Stimulated activated CD8-positive, alpha-beta memory T cell treated with anti-CD3 and anti-CD28 coated beads, Interleukin-4, amount 100 ng/mL, for 1 hour (primary cell): ENCODE measurements at places on chromosomes 5 and 9.

DNA sequence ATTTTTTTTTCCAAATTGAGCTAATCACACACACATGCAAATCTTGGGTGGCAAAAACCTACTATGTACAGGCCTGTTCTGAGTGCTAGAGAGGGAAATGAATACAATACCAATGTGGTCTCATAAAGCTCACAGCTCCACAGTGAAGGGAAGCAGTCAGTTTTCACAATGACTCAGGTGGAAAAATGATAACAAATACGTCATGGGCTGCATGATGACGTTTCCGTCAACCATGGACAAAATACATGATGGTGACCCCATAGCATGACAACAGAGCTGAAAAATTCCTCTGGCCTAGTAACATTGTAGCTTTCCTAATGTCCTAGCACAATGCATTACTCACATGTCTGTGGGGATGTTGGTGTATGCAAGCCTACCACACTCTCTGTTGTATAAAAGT is 252.5 kb downstream of the TRIM32 start:
- DNase-seq = no peak

- DNase-seq = no peak
Measured at GRCh38 chr5:91016954-91017700, 366.0 kb downstream of the ARRDC3 start.

DNA sequence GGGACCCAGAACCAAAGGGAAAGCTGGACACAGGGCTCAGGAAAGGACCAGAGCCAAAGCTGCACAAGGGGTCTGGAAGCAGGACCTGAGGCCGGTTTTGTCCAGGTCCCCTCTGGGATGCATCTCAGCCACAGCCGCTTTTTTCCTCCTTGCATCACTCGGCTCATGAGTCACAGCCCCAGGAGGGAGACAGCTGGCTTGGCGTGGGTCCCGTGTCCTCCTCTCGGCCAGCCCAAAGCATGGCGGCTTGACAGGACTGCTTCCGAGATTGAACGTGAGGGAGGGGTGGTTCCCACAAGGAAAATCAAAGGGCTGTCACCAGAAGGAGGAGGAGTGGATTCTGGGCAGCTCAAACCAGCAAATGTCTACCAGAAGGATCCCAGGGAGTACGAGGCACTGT is 56.7 kb upstream of the CPLX2 start:
- no peak for DNase-seq

DNA sequence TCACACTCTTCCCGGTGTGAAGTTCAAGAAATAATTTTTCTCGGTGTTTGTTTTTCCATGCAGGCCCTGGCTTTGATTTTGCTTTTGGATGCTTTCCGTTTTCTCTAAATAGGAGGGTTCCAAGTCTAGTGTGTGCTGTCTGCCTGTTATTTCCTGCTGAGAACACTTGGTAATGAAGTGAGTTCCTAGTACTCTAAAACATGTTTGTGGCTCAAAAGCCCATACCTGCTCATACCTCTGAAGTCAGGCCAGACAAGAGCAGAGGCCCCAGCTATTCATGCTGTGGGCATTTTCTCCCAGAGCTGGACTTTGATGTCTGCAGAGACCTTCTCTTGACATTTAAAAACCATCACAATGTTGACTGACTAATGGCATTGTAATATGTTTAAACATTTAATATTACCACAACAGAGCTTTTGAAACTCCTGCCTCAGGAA is 211.2 kb downstream of the GOLPH3 start:
- DNase-seq = no peak

DNA sequence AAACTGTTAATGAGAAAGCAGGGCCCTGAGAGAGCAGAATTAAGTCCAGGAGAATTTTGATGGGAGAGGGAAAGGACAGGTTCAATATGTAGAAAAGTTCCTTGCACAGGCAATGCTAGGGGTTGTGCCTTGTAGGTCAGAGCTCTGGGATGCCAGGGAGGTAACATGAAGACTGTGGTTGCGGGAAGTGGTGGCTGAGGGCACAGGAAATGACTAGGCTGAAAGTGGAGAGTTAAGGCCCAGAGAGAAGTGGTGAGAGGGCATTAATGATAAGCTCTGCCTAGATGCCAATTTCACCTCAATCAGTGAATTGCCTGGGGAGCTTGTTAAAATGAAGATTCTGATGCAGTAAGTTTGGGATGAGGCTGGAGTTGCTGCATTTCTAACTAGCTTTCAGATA is 31.5 kb upstream of the PPP3R2 start:
- DNase-seq = no peak

GRCh38 chr9:90114641-90115425 is 510.0 kb downstream of the GADD45G start:
- DNase-seq = no peak

GRCh38 chr9:7245976-7246580 is 488.3 kb downstream of the KDM4C start:
- DNase-seq = no peak

GRCh38 chr5:56638061-56638621 is 177.2 kb upstream of the MAP3K1 start:
- DNase-seq = no peak

- DNase-seq = no peak
Measured at GRCh38 chr5:98110791-98111190, 662.7 kb upstream of the RGMB start.

DNA sequence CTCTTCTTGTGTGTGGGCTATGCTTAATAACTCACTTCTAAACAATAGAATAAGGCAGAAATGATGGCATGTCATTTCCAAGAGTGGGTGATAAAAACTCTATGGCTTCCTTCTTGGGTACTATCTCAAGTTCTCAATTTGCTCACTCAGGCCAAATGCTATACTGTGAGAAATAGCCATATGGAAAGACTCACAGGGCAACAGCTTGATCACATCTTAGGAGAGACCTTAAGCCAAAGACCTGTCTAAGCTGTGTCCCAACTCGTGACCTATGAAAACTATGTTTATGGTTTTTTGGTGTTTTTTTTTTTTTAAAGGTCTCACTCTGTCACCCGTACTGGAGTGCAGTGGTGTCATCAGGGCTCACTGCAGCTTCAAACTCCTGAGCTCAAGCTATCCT is 2.1 kb upstream of the UIMC1 start:
- DNase-seq = no peak

GRCh38 chr5:77171141-77171910 is 39.2 kb upstream of the PDE8B start:
- DNase-seq = no peak

GRCh38 chr5:57989378-57989777 is 470.5 kb downstream of the PLK2 start:
- no peak for DNase-seq

DNA sequence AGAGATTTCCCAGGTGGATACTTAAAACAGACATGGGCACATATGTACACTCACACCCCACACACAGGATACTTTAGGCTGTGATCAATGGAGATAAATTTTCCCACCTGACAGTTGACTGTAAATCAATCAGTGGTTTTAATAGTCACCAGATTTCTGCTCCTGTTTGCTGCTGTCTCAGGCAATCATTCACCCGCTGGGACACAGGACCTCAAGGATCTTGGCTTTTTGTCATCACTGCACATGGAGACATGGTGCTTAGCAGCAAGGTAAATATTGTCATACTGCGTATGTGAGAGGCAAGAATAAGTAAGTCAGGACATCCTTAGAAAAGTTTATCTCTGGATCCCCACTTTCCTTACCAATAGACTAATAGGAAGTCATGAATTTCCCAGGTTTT is 60.8 kb upstream of the KLF9 start:
- no peak for DNase-seq

- no peak for DNase-seq
Measured at GRCh38 chr9:68653141-68653595, 51.9 kb upstream of the PIP5K1B start.

GRCh38 chr9:88753691-88754367 is 218.9 kb downstream of the NXNL2 start:
- no peak for DNase-seq

- DNase-seq = no peak
Measured at GRCh38 chr9:132744881-132745755, 74.9 kb downstream of the GTF3C4 start.

DNA sequence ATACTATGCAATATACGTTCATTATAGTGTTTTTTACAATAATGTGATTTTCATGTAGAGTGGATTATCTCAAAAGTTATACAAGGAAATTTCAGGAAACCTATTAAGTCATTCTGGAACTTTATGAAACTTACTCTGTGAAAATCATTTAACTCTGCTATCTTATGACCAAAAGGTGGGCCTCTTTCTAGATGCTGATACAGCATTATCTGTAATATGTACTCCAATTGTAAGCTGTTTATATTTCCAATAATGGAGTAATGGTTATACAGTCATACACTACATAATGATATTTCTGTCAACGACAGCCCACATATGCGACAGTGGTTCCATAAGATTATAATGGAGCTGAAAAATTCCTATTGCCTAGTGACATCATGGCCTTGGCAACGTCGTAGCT is 18.8 kb upstream of the PCSK5 start:
- DNase-seq = no peak

- no peak for DNase-seq
Measured at GRCh38 chr9:87672586-87672985, 53.3 kb upstream of the CTSL start.

DNA sequence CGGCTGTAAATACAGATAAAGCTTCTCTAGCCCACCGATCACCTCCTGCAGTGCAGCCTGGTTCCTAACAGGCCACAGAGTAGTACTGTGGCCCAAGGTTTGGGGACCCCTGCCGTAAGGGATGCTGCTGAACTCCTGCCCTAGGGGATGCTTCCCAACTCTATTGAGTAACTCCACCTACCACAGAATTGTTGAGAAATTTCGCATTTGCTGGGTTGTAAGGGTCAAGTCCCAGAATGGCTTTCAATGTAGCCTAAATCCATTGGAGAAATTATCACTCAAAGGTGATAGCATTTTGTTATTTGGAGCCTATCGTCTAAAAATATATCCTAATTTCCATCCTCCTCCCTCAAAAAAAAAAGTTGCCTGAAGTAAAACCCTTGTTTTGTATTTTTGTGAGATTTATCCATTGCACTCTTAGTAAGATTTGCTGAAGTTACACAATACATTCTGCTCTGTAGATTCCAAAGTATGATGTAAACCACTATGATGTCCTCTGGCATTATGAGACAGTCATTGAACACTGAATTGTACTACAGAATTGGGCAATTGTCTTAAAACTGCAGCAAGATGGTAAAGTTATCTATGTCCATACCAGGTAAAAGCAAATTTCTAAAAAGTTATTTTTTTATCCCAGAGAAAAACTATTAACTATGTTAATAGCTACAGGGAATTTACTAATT is 14.0 kb downstream of the ACTBL2 start:
- DNase-seq = no peak

- DNase-seq = no peak
Measured at GRCh38 chr5:123208668-123209501, 119.8 kb downstream of the PRDM6 start.
